M059J (cell line): ENCODE measurements at places on chromosomes 4 and X. TPM values are rescaled to one million over a fixed set of nuclear protein-coding genes. Genes with fewer than 3 reads are reported as not detected.
A peak's percentile ranks its signal among the peaks of the same experiment; 100 is the strongest.

DNA sequence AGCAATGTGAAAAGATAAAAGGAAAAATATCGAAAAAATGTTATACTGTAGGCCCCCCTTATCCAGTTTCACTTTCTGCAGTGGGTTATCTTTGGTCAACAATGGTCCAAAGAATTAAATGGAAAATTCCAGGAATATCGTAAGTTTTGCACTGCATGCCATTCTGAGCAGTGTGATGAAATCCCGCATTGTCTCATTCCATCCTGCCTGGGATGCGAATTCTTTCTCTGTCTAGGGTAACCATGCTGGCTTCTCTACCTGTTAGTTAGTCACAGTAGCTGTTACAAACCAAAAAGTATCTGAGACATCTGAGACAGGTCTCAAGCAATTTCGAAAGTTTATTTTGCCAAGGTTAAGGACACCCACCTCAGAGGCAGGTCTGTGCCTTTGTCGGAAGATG, 170.3 kb downstream of the COX18 start:
- peak; percentile 1 for DNase-seq

GRCh38 chrX:155998761-155999510, 1.4 kb downstream of the IL9R start:
- DNase-seq = no peak

DNA sequence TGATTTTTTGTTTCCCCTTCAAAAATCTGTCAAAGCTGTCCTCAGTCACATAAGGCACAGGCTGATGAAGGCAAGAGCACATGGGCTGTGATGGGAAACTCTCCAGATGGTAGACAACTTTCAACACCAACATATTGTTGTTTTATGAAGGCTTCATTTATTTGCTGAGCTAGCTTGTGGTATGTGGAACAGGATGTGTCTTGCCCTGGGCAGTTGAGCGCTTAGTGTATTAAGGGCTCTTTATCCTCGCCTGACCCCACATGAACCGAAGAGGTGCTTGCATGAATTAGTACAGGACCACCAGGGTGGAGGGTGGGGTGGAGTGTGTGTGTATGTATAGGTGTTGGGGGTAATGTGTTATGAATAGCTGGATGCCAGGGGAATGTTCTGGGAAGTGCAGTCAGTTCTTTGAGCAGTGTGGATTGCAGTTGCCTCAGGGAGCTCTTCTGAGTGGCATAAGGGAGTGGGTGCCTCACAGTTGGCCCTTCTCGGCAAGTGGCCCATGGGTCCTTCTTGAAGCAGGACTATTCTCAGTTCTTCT, 103.1 kb downstream of the PHEX start:
- DNase-seq = peak; percentile 75

DNA sequence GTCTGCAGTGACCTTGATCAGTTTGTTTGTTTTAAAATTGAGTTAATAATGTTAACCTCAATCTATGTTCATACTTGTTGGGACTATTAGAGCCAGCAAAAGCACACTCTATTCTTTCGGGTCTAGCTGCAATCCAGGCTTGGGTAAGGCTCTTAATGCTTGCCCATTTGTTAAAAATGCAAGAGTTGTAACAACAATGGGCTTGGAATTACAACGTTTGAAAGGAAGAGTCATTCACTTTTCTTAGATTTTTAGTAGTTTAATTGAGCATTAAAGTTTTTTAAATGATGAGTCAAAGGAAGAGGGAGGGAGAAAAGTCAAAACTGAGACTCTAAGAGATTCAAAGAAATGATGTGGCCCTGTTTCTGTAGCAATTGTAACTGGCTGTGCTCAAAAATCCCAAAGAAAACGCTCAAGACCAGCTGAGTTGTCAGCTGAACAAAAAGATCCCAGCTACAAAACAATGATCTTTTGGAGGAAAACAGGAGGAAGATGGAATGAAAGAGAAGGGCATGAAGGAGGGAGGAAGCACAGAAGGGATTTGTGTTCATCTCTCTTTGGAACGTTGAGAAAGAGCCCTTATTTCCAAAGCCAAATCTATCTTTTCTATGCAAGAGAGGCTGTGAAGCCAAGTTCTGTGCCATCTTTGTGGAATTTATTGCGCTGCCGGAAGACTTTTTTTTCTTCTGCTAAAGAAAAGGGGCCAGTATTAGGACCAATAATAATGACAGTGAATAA, 5.5 kb downstream of the SCD5 start:
- peak; percentile 21 for DNase-seq

DNA sequence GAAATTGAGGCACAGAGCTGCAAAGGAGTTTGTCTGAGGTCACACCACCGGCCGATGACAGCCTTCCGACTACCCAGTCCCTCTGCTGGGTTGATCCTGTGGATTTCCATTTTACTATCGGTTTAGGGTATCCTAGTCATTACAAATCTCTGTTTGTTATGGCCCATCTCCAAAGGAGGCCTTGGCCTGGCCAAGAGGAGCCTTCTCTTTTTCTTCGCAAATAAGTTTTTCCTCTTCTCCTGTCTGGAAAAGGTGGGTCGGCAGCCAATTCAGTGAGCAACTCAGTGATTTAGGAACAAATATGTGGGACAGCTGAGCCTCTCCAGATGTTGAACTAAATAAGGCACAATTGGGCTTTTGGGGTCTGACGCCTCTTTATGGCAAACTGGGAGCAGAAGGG, 169.2 kb upstream of the RBPJ start:
- no peak for DNase-seq

DNA sequence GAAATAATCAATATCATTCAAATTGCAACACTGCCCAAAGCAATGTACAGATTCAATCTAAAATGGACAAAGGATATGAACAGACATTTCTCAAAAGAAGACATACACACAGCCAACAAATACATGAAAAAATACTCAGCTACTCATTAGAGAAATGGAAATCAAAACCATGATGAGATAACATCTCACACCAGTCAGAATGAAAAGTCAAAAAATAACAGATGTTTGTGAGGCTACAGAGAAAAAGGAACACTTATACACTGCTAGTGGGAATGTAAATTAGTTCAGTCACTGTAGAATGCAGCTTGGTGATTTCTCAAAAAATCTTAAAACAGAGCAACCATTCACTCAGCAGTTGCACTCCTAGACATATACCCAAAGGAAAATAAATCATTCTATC, 205.2 kb downstream of the DKK2 start:
- DNase-seq = no peak

DNA sequence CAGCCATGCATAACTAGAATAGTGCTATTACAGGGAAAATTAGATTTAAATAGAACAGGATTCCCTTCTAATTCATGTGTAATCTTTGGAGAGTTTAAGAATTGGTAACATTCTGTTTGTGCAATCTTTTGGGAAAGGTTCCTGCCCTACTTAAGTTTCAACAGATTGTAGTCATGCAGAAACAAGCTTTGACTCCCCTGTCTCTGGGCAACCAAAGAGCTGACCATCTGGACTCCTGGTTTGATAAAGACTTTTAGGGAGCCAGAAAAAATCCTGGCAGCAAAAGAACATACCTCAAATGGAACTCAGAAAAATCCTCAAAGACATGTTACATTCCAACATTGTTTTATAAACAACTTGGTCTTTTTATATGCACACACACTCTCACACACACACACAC, 191.1 kb upstream of the NEIL3 start:
- peak; percentile 64 for DNase-seq

GRCh38 chr4:173217727-173218126, 49.1 kb downstream of the GALNT7 start:
- DNase-seq = peak; percentile 53

GRCh38 chr4:147954850-147955249, 223.0 kb downstream of the ARHGAP10 start:
- no peak for DNase-seq

DNA sequence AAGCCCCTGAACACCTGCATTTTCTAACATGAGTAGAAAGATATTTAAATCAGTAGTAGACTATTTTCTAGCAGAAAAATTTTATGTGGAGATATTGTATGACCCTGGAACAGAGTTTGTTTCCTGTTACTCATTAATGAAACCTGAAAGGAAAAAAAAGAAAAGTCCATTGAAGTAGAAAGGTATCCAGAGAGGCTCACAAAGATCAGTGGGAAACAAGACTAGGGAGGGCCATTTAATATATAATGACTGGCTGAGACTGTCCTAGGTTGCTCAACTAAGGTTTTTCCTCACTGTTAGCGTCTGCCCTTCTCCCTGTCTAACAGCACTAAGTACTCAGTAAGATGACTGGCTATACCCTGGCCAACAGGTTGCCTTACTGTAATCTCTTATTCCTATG, 788.6 kb downstream of the GLUD2 start:
- no peak for DNase-seq

- DNase-seq = no peak
Observed at GRCh38 chr4:47914926-47915237, 499 bp upstream of the NFXL1 start.

- DNase-seq = peak; percentile 42
Observed at GRCh38 chr4:25223802-25224375, 9.9 kb upstream of the PI4K2B start.

- DNase-seq = no peak
Observed at GRCh38 chr4:162401021-162401420, 237.2 kb upstream of the FSTL5 start.

GRCh38 chr4:188002751-188003150, 7.2 kb downstream of the ZFP42 start:
- peak; percentile 59 for DNase-seq

UGT2B11 gene
- not detected in 2 replicates for total RNA-seq

ADH5 gene
- total RNA-seq = 89.4 and 126 TPM in 2 replicates

GPC4 gene
- 8.6 and 17.7 TPM in 2 replicates for total RNA-seq

HPGDS gene
- total RNA-seq = not detected in 2 replicates

SLC9A7 gene
- 46.7 and 55.0 TPM in 2 replicates for total RNA-seq

CWH43 gene
- total RNA-seq = not detected in 2 replicates

P2RY4 gene
- total RNA-seq = 0.15 TPM in 1 of 2 replicates, not detected in the other

CFAP47 gene
- total RNA-seq = 0.05 TPM in 1 of 2 replicates, not detected in the other

SLC38A5 gene
- 0.05 TPM in 1 of 2 replicates, not detected in the other for total RNA-seq

CDX4 gene
- not detected in 2 replicates for total RNA-seq
